ENCODE measurements at places on chromosomes 2 and 18.

DNA sequence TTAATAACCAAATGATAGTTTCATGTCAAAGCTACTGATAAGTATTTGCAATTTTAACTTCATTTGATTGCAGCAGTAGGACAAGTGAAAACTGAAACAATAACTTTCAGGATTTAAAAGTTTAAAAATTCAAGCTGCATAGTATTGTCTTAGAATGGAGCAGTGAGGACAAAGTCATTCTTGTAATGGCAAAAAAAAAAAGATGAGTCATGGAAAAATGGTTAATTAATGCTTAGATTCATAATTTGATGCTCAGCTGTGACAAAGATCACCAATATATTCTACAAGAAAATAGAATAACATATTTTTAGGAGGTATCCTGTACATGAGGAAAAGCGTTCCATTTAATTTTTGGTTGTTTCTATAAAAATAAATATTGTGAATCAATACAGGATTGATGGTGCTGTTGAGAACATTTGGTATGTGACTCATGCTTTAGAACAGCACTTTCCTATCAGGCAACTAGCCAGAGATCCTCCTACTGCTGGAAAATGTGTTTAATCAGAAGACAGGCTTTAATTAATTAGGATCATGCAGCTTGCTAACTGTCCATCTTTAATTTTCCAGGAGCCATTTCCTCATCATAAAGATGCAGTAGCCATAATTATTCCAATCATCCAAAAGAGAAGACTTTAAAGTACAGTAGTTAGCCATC lies 239.0 kb upstream of the MMADHC start:
- no peak for DNase-seq

GRCh38 chr2:62578803-62579640 lies 73.0 kb upstream of the TMEM17 start:
- DNase-seq = no peak

GRCh38 chr2:72271276-72271614 lies 123.6 kb upstream of the CYP26B1 start:
- DNase-seq = no peak

DNA sequence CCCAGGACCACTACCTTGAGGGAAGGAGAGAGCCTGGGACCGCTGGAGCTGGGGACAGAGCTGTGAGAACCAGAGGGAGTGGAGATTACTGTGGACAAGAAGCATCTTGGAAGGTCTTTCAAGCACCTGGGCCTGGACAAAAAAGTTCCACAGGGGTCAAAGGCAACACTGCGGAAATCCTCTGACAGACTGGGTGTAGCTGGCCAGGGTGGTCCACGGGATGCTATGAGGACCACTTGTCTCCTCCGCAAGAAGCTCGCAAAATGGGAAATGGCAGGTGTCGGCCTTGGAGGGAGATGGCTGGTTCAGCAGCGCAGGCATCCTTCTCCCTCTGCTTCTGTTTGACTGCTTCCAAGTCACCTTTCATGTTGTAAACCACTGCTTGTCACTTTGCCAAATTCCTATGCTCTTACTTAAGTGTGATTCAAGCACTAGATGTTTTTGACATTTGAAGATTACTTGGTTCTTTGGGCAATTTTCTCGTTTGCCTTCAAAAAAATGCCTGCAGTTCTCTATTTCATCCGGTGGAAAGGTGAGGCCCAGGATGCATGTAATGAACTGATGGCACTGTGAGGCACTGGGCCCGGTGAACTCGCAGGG lies 27.7 kb downstream of the KLHL29 start:
- DNase-seq = no peak

- no peak for DNase-seq
Observed at GRCh38 chr2:54725343-54726099, 2.1 kb downstream of the EML6 start.

GRCh38 chr18:21012308-21012707 lies 99.3 kb downstream of the ROCK1 start:
- DNase-seq = no peak

DNA sequence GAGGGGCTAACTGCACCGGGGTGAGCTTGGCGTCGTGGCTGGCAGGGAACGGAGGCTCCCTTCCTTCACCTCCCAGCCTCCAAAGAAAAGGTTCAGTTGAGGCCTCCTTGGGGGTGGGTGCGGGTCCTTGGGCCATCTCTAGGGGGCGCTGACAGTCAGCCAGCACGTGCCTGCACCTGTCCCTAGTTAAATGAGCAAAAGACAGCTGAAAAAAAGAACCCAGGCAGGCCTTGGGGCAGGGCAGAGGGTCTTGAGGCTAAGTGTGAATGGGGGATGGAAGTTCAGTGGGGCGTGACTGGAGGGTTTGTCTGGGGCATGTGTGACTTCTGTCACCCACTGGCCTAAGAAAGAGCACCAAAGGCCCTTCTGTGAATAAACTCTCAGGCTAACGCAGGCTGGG lies 56.4 kb downstream of the ZFP36L2 start:
- DNase-seq = no peak
